Endodermal cell (in vitro differentiated cells): ENCODE measurements at places on chromosomes 5 and 9. TPM values are rescaled to one million over a fixed set of nuclear protein-coding genes. Genes with fewer than 3 reads are reported as not detected.

DNA sequence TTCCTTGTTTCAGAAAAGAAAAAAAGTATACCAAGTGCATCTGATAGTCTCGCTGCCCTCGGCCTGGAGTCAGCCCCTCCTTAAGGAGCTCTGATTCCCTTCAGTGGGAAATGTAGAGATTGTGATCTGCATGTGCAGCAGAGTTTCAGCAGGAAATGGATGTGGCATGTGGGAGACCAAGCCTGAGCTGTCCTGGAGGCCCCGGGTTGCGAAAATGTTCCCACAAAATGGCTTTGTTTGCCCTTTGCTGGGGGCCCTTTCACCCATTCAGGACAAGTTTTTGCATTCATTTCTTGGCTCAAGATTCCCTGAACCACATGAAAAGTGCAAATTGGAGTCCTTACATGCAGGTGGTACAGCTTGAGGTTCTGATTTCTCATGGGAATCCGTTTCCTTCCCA is 230.9 kb downstream of the GADD45G start:
- peak; percentile 34 for DNase-seq

DNA sequence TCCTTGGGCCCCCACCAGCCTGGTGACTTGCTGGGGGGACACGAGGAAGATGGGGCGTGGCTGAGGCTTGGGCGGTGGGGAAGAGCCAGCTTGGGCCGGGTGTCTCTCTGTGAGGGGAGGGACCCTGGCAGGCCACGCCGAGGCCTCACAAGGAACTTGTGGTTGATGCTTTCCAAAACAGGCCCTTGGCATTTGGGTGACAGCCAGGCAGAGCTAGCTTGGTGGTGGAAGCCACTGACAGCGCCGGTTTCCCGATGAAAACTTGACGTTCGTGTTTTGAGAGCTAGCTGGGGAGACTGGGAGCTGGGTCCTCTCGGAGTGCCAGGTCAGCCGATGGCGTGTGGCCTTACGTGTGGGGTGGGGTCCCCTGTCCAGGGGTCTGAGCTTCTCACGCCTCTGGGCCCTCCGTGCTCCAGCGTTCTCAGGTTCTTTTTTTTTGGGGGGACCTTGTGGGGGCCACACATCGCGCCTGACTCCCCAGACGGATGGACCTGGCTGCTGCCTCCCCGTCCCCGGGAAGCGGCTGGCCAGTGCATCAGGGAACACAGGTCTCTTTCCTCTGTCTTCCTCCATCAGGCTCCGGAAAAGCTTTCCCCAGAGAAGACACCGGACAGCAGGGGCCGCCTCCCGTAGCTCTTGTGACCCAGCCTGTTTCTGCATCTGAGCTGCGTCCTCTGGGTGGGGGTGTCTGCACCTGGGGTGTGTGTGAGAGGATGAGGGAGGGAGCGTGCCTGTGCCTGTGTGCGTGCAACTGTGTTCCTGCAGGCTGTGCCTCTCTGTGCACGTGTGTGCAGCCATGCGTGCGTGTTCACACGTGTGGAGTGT is 129.3 kb upstream of the LPCAT1 start:
- peak; percentile 57 for DNase-seq

GRCh38 chr5:139958432-139959148 is 84.5 kb downstream of the NRG2 start:
- DNase-seq = no peak

GRCh38 chr9:113535756-113536155 is 72.2 kb downstream of the RGS3 start:
- DNase-seq = peak; percentile 20

GRCh38 chr9:91951944-91952520 is 2.0 kb upstream of the ROR2 start:
- no peak for DNase-seq

GRHPR gene
- total RNA-seq = 102 and 105 TPM in 2 replicates

DNAJA1 gene
- total RNA-seq = 172 and 176 TPM in 2 replicates

GRCh38 chr5:33761139-33761538 is 130.7 kb downstream of the ADAMTS12 start:
- DNase-seq = peak; percentile 80

JAKMIP2 gene
- 9.3 to 16.7 TPM (median 15.5 TPM) in 3 replicates for total RNA-seq

DNA sequence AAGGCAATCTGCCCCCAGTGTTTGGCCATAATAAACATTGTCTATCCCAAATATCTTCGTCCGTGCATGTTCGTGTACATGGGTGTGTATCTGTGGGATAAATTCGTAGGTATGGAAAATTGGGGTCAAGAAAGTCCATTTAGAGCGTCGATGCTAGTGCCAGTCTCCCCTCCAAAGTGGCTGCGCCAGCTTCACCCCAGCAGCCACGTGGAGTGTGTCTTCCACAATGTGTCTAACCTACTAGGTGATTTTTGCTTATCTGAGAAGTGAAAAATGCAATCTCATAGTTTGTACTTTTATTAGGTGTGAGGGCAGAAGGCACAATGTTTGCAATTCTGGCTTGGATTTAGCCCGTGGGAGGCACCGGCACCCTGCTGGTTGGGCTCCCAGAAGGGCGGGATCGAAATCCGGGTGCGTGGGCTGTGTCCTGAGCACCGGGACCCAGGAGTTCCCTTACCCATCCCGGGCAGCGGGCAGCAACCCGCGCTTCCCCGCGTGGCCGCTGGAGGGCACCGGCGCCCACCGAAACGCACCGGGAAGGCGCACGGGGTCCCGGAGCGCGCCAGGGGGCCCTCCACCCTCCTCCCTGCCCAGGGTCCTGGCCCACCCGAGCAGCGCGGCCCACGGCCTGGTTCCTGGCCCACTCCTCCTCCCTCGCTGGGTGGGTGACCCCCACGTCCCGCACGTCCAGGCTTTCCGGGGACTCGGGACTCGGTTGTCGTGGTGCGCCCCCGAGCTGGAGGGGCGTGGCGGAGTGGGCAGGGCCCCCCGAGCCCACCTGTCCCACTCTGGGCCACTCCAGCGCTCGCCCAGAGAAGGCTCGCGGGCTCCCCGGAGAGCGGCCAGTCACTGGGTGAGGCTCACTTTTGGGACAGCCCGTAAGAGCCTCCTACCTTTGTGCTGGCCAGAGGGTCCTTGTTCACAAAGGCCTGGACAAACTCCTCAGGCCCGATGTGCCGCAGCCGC is 55.4 kb upstream of the RNF130 start:
- peak; percentile 80 for DNase-seq

DNA sequence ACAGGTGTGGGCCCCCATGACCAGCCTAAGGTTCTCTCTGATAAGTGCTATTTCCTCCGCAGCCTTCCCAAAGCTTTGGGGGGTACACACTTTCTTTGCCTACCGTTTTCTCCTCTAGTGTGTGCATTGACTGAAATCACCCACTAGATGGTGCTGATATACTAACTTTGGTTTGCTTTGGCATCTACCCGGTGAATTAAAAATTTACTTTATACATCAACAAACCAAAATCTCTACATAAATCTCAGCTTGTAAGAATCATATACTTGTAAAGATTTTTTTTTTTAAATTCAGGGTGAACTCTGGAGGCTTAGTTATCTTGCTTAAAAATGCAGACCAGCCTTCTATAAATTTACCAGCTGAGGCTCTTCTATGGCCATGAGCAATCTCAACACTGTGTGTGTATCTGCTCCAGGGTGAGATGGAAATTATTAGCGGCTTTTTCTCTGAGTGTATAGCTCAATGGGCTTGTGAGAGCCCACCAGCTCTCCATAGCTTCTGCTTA is 475.7 kb upstream of the TNC start:
- DNase-seq = peak; percentile 63

DNA sequence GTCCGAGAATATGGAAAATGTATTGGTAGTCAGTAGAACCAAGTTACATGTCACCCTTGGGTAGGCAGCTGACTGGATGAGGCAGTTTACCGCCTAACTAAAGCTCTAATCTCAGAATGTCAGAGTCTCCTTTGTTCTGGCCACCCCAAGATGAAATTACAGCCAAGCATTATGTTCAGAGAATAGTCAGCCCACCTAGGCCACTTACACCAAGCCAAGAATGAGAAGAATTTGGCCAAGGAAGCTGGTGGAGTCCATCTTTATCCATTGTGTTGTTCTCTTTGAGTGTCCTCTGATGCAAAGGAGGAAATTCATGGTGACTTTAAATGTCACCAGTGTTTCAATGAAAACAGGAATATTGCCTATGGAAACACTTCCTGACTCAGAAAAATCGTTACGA is 275.1 kb upstream of the MAP3K1 start:
- DNase-seq = no peak

GRCh38 chr9:77926371-77926878 is 105.2 kb downstream of the GNAQ start:
- no peak for DNase-seq

OR1B1 gene
- total RNA-seq = not detected in 3 replicates

GRCh38 chr5:143402553-143403333 is 743 bp downstream of the NR3C1 start:
- DNase-seq = peak; percentile 84

GRCh38 chr5:151458314-151458713 is 10.9 kb downstream of the SLC36A1 start:
- DNase-seq = no peak

DNA sequence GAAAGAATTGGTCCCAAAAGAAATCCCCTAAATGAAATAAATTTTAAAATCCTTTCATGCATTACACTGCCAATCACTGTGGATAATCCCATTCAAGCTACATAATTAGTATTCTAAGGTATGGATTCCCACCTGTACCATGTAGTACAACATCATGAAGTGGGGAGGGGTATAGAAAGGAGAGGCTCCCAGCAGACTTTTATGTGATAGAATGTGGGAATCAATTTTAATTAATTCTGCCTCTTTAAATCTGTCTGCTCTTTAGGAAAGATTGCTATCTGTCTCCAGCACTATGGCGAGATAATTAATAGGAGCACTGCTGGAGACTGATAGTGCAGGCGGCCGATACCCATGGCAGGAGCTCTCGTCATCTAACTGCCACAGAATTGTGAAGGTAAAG is 95.4 kb downstream of the CDH12 start:
- no peak for DNase-seq

- no peak for DNase-seq
Observed at GRCh38 chr5:18236386-18236785, 602.1 kb downstream of the TAF11L14 start.

INSL4 gene
- total RNA-seq = not detected in 2 replicates

UNC13B gene
- 42.4 to 57.2 TPM (median 53.0 TPM) in 3 replicates for total RNA-seq

DNA sequence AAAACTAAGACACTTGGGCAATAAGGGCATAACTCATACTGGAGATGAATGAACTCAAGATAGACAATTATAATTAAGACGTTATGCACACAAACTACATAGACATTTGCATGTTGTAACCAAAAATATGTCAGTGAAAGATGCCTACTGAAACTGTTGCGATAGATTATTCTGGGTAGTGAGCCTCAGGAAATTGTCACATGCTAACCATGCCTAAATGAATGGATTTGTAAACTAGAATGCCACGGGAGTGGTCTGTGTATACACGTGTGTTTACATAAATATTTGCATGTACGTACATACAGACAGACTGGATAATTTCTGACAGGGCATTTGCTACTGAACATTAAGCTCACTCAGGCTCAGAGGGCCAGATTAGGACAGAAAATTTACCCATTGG is 1.2 kb downstream of the NIPSNAP3B start:
- no peak for DNase-seq

DNA sequence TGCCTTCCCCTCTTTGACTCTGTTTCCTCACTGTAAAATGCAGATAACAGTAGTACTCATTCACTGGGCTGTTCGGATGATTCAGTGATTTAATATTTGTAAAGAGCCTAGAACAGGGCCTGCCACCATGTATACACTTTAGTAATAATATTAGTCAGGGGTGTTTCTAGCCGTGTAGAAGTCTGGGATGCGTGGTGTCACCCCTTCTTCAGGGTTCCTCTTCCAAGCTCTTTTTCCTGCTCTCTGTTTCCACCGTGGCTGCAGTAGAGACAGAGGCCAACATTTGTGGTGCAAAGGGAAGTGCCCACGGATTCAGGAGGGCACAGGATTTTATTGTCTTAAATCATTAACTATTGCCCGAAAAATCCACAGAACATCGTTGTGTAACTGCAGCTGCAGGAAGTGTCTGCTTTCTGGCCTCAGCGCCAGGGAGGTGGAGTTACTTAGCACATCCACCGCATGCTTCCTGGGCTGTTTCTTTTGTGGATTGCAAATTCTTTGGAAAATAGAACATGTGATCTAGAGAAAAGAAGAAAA is 61.7 kb downstream of the TRIO start:
- DNase-seq = no peak

FER gene
- total RNA-seq = 22.6 to 26.8 TPM (median 22.7 TPM) in 3 replicates
